ENCODE measurements at places on chromosomes 13 and 19.
A peak's percentile ranks its signal among the peaks of the same experiment; 100 is the strongest.

DNA sequence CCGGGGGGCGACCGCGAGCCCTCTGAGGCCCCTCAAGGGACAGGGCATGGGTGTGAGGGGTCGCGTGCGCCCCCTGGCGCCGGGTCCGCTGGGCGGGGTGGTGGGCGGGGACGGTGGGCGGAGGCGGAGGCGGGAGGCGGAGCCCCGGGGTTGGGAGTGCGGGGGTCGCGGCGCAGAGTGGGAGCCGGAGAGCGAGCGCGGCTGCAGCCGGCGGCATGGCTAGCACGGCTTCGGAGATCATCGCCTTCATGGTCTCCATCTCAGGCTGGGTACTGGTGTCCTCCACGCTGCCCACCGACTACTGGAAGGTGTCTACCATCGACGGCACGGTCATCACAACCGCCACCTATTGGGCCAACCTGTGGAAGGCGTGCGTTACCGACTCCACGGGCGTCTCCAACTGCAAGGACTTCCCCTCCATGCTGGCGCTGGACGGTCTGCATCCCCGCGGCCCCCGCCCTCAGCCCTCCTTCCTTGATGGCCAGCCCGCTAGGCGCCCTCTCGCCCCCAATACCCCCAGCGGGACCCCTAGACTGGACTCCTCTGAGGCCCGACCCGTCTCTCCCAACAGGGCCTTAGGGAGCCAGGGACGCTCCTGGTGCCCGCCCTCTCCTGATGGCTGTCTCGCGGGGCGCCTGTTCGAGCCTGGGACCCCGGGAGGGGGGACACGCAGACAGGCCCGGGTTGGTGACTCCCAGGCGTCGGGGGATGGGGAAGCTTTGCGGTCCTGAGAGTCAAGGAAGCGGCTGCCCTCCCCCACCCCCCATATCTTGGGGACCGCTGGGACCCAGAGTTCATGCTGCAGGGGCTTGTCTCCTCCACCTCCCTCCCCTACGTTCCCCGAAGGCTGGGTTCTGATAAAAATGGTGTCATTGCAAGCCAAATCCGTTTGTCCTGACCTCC, at the start of gene CLDN10:
Gene CLDN10, plus strand, starts transcription at position 182 of the 903 bp plus-strand sequence. Its CDS starts 34 bp downstream, at position 216.
- no peak for DNase-seq

DNA sequence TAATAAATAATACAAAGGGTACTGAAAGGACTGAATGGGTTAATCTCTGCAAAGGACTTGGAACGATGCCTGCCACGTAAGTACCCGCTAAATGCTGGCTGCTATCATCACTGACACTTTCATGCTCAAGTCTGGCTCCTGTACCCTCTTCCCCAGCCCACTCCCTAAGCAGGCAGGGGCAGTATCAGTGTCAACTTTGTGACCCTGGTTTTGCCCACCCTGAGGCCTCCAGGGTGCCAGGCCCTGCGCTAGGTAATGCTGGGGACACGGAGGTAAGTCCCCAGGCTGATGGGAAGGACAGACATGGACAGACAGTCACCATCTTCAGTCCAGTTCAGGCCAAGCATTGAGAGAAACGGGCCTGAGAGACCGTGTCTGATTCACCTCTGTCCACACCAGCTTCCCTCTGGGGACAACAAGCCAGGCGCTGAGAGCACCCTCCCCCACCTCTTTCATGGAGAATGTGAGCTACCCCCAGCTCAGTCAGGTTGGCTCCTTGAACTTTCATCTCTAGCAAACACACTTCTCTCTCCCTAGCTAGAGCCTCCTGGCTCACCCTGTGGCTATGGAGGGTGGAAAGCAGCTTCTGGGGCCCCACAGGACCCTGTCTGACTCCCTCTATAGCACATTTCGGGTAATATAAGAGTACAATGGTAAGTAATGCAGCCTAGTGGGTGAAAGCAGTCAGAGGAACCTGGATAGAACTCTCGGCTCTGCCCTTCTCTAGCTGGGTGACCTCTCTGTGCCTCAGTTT, 800 bp downstream of the ETFB start:
- DNase-seq: peak; percentile 36

GRCh38 chr13:44652962-44653660, 77.0 kb upstream of the TSC22D1 start:
- no peak for DNase-seq

GRCh38 chr19:12788042-12788681, 3.1 kb upstream of the JUNB start:
- DNase-seq: no peak

DNA sequence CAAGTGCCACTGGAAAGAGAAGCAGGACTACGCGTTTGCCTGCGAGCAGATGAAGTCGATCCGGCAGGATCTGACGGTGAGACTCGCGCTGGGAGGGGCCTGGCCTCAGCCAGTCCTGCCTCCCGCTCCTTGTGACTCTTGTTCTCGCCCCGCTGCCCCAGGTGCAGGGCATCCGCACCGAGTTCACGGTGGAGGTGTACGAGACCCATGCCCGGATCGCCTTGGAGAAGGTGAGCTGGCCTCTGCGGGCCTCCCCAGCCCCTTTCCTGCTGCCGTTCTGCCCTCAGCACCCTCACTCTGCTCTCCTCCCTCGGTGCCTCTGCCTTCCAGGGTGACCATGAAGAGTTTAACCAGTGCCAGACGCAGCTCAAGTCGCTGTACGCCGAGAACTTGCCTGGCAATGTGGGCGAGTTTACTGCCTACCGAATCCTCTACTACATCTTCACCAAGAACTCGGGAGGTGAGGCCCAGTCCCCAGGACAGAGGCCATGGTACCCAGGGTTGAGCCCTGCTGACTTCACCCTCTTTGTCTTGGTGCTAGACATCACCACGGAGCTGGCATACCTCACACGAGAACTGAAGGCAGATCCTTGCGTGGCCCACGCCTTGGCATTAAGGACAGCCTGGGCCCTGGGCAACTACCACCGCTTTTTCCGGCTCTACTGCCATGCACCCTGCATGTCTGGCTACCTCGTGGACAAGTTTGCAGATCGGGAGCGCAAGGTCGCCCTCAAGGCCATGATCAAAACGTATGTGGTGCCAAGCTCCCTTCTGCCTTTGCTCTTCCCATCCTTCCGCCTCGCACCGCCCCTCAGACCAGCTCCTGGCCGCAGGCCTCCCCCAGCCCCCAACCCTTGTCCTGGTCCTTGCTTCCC, 5.6 kb downstream of the LENG9 start:
- DNase-seq: no peak

DNA sequence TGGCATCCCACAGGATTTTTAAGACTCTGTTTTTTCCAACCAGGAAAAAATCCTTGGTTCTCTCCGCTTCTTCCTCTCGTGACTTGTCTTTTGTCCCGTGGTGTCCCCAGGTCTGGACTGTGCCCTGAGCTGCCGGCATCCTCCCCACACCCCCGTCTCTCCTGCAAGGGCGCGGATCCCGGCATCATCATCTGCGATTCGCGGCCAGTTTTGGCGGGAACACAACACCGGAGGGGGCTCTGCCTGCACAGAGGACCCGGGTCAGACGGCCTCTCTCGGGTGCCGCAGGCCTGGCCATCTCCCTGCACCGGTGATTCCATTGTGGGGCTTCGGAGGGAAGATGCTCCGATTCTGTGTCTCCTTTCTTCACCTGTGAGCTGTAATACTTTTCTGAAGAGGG, 18.8 kb upstream of the GAS6 start:
- DNase-seq: no peak

GRCh38 chr19:14091081-14091812, 696 bp upstream of the SAMD1 start:
- peak; percentile 41 for DNase-seq

DNA sequence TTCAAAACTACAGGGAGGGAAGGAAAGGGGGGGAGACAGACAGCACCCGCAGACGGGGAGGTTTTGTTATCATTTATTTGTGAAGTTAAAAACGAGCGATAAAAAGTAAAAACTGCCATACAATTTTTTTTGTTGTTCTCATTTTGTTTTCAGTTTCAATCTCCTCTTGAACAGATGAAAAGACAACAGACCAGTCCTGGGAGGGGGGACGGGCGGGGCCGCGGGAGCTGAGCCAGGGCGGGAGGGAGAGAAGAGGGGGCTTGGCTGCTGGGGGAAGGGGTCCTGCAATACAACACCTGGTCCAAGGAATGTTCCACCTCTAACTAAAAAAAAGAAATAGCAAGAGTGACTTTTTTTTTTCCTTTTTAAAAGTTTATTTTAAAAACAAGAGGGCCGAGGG, 11.3 kb downstream of the KHSRP start:
- DNase-seq: no peak

GRCh38 chr13:101728615-101729014, 276.1 kb downstream of the ITGBL1 start:
- no peak for DNase-seq

DNA sequence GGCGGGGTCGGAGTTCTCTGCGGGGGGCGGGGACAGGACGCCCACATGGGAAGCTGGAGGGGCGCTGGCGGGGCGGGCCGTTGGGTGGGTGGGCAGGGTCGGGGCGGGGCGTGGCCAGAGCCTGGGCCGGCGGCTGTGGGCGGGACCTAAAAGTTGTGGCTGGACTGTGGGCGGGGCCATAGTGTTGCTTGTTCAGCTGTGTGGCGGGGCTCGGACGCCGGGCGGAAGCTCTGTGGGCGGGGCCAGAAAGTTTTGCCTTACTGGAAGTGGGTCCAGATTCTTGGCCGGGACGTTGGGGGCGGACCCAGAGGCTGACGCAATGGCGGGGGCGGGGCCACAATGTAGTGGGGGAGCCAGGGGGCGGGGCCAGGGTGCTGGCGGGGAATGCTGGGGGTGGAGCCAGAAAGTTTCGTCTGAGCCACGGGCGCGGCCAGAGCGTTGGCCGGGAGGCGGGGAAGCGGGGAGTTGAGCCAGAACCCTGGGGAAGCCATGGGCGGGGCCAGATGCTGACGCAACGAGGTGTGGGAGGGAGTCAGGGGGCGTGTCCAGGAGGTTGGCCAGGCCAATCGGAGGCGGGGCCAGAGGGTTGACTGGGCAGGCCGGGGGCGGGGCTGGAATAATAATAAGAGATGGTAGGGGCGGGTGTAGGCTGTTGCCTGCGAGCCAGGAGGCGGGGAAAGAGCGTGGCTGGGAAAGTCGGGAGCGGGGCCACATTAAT, 527 bp downstream of the CCDC9 start:
- DNase-seq: peak; percentile 100

- DNase-seq: no peak
Measured at GRCh38 chr19:27906081-27906480, 1306.9 kb downstream of the UQCRFS1 start.

- no peak for DNase-seq
Measured at GRCh38 chr13:114284680-114285079, 3.3 kb downstream of the UPF3A start.

DNA sequence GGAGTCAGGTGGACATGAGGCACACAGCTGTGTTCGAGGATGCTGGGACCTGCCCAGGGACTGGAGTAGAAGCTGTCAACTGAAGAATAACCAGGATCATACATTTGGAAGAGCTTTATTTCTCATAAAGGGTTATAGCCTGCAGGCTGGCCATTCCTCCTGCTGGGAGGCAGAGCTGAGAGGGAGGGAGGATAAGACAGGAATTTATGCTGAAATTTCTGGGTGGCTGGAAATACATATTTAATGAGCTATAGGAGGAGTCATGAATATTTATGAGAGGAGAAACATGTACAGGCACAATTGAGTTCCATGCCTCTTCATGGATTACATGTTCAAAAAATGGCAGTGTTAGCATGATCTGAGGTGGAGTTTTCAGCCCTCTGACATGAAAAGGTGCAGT, 151.9 kb downstream of the SHISA2 start:
- no peak for DNase-seq

DNA sequence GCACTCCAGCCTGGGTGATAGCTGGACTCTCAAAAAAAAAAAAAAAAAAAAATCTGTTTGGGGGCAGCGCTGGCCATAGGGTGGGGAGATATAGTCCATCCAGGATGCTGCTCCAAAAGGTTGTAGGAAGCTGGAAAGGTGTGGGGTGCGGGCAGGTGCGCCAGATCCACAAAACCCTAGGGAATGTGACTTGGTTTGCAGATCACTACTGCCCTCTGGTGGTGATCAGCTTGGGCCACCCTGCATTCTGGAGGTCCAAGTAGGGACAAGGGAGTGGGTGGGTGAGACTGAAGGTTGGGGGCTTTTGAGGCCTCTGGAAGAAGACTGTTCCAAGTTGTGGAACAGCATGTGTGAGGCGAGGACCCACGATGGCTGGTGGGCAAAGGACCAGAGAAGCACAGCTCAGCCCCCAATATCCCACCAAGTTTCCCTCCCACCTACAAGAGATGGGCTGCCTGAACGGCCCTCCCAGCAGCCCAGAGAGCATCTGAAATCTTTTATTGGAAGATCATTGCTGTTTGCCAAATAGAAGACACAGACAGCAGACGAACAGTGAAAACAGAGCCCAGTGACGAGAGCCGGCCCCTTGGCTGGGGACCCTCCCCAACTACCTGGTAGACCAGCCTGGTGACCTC, 10.4 kb upstream of the TYK2 start:
- no peak for DNase-seq

DNA sequence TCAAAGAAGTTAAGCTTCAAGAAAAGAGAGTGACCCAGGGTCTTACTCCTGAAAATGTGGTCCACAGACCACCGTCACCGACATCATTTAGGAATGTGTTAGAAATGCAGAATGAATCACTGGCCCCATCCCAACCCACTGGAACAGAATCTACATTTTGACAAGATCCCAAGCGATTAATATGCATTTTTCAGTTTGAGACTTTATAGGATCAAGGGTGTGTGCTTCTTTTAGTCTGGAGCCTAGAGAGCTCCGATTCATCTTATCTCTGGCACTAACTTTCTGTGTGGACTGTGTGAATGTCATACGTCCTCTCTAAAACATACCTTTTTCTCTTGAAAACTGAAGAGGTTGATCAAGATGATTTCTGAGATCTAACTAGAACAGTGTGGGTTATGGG, 484.8 kb downstream of the MYO16 start:
- no peak for DNase-seq

DNA sequence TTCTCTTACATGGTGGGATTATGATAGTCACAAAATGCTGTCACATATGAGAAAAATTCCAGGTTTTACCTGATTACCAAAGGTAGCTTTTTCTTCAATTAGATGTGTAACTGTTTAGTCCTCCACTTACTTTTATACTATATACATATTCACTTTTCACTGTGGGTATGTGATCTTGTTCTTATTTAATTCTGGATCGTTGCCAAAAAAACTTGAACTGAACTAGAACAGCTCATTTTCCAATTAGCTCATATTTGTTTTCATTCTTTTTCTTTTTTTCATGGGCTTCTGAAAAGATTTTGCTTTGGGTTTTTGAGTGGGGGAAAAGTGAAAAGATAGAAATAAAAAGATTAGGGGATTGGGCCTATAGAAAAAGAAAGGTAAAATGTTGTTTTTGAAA, 291.9 kb downstream of the NDFIP2 start:
- DNase-seq: no peak

GRCh38 chr19:12607631-12608030, 3.0 kb downstream of the ZNF490 start:
- DNase-seq: no peak

DNA sequence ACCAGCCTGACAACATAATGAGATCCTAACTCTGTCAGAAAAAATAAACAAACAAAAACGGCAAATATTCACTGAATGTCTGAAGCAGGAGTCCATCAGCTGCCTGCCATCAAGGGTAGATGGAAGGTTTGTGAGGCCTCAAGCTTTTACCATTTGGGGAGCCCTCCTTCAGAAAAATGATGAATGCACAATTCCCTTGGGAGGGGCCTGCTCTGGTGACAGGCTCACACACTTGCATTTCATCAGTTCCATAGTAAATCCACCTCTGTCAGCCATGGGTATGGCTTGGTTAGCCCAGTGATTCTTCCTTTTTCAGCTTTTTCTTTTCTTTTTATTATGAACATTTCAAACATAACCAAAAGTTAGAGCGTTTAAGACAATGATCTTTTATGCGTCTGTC, 26.3 kb upstream of the KATNAL1 start:
- no peak for DNase-seq
